Small intestine (tissue), 16 donors: ENCODE measurements at places on chromosomes 1 and 21.
A peak's percentile ranks its signal among the peaks of the same experiment; 100 is the strongest.

DNA sequence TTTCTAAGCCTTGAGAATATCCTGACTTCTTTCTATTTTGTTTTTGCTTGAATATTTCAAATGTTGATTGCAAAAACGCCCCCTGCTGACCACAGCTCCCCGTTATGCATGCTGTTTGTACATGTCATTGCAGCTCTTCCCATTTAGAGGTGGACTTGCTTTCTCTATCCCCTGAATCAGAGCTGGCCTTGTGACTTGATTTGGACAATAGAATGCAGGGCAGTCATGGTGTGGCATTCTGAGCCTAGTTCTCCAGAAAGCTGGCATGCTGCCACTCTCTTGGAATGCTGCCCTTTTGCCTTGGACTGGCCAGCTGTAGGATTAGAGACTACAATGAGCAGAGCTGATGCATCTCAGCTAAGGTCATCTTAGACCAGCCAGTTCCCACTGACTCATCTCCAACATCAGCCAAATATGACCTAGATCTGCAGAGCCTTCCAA is 1561.5 kb downstream of the MRPL39 start:
- H3K27ac ChIP-seq: no peak overlapping the region
- DNase-seq: no peak
- no peaks in the 10 kb centered on the region for H3K27me3 ChIP-seq
- H3K4me1 ChIP-seq: no peaks in the 10 kb centered on the region
- no peaks in the 10 kb centered on the region for H3K36me3 ChIP-seq

- no peaks in the 10 kb centered on the region for H3K36me3 ChIP-seq
- no peaks in the 10 kb centered on the region for H3K27me3 ChIP-seq
- no peak overlapping the region for H3K27ac ChIP-seq
- no peak overlapping the region for H3K4me3 ChIP-seq
- no peaks in the 10 kb centered on the region for H3K4me1 ChIP-seq
These were observed 5.5 kb downstream of the NCAM2 start for GRCh38 chr21:21003701-21004100.

DNA sequence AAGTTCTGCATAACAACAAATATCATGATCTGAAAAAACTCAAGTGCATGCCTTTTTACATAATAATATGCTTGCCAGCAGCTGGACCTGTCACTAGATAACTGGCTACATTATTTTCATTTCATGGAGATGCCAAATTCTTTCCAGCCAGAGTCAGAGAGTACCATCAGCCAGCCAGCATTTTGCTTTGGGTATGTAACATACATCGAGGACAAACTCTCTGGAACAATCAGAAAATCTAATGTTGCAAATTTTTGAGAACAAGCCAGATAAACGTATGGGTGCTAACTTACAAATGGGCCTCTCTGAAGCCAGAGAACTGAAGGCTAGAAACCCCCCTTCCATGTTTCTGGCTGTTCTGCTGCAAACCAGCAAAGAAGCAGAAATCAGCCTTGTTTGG is 76.3 kb upstream of the BACE2 start:
- no peaks in the 10 kb centered on the region for H3K4me1 ChIP-seq
- no peaks in the 10 kb centered on the region for H3K27me3 ChIP-seq
- no peak overlapping the region for H3K4me3 ChIP-seq

DNA sequence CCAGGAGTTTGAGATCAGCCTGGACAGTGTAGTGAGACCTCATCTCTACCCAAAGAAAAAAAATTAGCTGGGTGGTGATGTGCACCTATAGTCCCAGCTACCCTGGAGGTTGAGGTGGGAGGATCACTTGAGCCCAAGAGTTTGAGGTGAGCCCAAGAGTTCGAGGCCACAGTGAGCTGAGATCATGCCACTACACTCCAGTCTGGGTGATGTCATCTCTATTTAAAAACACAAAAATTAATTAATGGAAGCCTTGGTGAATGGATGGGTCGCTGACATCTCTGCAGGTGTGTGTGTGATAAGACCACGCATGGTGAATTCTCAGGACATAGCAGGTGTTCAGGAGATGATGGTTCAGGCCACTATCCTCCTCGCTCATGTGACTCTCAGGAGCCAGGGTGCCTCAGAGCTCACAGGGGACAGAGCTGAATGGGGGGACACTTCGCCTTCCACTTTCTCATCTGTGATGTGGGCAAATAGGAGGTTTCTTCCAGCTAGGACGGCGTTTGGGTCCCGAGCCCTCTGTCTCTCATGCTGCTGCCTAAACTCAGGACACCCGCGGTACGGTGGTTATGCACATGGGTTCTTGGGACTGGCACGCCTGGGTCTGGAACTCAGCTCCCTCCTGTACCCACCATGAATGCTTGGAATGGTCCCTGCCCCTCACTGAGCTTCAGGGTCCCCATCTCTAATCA is 113.4 kb upstream of the ZBTB40 start:
- DNase-seq: no peak
- no peaks in the 10 kb centered on the region for H3K36me3 ChIP-seq
- H3K4me1 ChIP-seq: peaks cover 18% of the 10 kb centered on the region
- no peak overlapping the region for H3K4me3 ChIP-seq

GRCh38 chr1:22137004-22137720 is 5.7 kb downstream of the WNT4 start:
- H3K4me1 ChIP-seq: no peaks in the 10 kb centered on the region
- H3K4me3 ChIP-seq: no peak overlapping the region
- no peak overlapping the region for H3K27ac ChIP-seq
- no peaks in the 10 kb centered on the region for H3K36me3 ChIP-seq

DNA sequence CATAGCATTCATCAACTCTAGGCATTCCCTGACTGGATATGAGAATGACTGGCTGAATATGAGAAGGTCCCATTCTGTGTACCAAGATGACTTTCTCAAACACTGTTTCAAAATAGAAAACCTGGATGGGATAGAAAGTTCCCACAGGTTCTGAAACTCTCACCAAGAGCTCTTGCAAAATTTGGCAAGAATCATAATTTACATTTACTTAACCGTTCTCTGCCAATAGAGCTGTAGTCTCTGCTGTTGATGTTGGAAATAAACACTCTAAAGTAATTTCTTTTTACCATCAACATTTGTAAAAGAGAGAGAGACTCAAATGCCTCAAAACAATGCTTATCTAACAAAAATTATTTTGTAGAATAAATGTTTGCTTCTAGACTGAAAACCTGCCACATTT is 221.1 kb downstream of the LMO4 start:
- H3K27ac ChIP-seq: no peak overlapping the region
- no peak overlapping the region for H3K4me3 ChIP-seq
- no peaks in the 10 kb centered on the region for H3K27me3 ChIP-seq
- no peaks in the 10 kb centered on the region for H3K36me3 ChIP-seq
- no peak for DNase-seq

GRCh38 chr21:33031152-33031911 is 5.6 kb downstream of the OLIG2 start:
- no peaks in the 10 kb centered on the region for H3K36me3 ChIP-seq
- H3K27me3 ChIP-seq: peaks cover 64% of the 10 kb centered on the region
- H3K4me3 ChIP-seq: no peak overlapping the region

- H3K27me3 ChIP-seq: no peaks in the 10 kb centered on the region
- no peak overlapping the region for H3K4me3 ChIP-seq
- no peak overlapping the region for H3K27ac ChIP-seq
- no peak for DNase-seq
These were observed 100.2 kb downstream of the LMO4 start for GRCh38 chr1:87428883-87429282.

DNA sequence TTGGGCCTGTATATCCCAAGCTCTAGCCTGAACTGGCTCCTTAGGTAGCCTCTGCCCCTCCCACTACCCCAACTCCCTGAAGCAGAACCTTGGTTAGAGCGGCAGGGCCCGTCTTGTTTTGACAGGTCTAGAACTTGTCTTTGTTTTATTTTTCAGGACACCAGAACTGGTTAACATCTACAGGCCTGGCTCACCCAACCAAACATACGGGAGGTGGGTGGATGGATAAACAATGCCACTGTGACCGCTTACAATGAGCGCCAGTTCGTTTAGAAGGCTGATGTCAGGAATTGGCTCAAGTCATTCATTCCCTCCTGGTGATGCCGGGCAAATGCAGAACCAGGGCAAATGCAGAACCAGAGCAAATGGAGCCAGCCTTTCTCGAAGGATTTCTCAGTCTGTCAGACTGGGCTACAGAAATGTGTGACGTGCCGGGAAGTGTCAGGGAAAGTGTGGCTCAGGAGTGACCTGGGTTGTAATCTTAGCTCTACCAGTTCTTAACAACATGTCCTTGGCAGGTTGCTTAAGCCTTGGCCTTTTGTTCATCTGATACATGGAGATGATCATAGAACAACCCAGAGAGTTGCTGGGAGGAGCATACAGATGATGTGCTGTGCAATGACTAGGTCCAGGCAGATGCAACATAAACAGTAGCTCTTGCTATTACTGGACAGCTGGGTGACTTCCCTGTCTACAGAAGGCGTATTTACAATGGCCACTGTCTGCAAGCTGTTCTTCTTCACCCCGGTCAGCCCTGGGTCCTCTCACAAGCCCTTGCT is 30.5 kb upstream of the BTG2 start:
- H3K4me3 ChIP-seq: no peak overlapping the region
- H3K27me3 ChIP-seq: no peaks in the 10 kb centered on the region
- DNase-seq: no peak
- no peaks in the 10 kb centered on the region for H3K36me3 ChIP-seq
- peaks cover 4% of the 10 kb centered on the region for H3K4me1 ChIP-seq
- peak overlapping the region; percentile 81 for H3K27ac ChIP-seq

GRCh38 chr21:17359781-17360180 is 153.1 kb upstream of the CXADR start:
- no peak overlapping the region for H3K27ac ChIP-seq
- no peak overlapping the region for H3K4me3 ChIP-seq
- H3K4me1 ChIP-seq: no peaks in the 10 kb centered on the region
- DNase-seq: no peak
- H3K36me3 ChIP-seq: no peaks in the 10 kb centered on the region
- no peaks in the 10 kb centered on the region for H3K27me3 ChIP-seq

GRCh38 chr1:157382351-157382750 is 170.0 kb downstream of the FCRL5 start:
- no peaks in the 10 kb centered on the region for H3K36me3 ChIP-seq
- DNase-seq: no peak
- peaks cover 2% of the 10 kb centered on the region for H3K27me3 ChIP-seq
- no peaks in the 10 kb centered on the region for H3K4me1 ChIP-seq
